ENCODE measurements at places on chromosomes 3 and 15.
A peak's percentile ranks its signal among the peaks of the same experiment; 100 is the strongest.

DNA sequence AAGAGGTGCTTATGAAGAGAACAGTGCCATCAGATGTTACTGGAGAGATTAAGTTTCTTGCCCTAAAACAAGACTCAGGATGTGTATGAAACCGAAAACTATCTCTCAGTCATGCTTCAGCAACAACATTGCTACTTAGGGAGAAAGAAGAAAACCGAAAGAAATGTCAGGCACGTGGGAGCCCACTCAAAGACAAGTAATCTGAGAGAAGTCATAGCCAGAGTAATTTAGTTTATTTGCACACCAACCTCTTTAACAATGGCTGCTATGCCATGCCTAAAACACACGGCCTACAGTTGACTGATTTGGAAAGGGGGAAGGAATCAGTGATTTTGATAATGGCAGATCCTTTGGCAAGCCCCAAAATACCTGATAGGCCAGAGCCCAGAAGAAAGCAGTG is 162.9 kb downstream of the TIGIT start:
- DNase-seq: no peak

DNA sequence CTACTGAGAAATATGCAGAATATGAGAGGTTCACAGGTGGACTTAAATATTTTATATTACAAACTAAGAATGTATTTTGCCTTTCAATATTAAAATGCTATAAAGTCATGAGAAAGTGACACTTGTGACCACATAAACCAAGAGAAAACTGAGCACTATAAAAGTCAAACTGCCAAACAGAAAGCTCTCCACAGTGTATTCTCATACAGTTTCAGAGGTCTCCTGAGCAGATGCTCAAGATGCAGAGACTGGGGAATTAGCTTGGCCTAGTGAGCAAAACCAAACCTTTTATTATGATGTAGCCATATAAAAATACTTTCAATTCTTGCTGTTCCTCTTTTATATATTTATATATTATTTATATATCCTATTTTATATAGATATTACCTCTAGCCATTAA is 227.8 kb downstream of the TBC1D5 start:
- no peak for DNase-seq

DNA sequence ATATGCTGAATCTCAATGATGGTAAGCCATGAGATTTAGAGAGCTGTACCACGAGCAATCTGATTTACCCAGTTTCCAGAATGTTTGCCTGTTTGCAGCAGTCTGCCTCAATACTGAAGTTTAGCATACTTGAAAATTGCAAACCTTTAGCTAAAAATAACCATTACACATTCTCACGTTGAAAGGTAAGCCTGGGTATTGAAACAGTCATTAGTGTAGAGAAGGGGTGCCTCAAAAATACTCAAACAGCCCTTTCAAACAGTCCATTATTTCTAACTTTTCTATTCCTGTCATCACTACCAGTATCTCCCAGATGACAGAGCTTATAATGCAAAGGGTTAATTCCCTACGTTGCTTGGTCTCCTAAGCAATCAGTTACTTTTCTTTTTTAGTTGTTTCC is 111.8 kb upstream of the MBNL1 start:
- DNase-seq: no peak

- no peak for DNase-seq
Observed at GRCh38 chr3:41104147-41104546, 95.2 kb upstream of the CTNNB1 start.

- DNase-seq: no peak
Observed at GRCh38 chr3:148379763-148380382, 317.8 kb upstream of the AGTR1 start.

- no peak for DNase-seq
Observed at GRCh38 chr3:184336547-184337398, 627 bp upstream of the FAM131A start.

GRCh38 chr15:68441045-68441743 is 9.2 kb upstream of the ITGA11 start:
- no peak for DNase-seq

GRCh38 chr3:168511428-168512014 is 415.8 kb upstream of the GOLIM4 start:
- DNase-seq: no peak

DNA sequence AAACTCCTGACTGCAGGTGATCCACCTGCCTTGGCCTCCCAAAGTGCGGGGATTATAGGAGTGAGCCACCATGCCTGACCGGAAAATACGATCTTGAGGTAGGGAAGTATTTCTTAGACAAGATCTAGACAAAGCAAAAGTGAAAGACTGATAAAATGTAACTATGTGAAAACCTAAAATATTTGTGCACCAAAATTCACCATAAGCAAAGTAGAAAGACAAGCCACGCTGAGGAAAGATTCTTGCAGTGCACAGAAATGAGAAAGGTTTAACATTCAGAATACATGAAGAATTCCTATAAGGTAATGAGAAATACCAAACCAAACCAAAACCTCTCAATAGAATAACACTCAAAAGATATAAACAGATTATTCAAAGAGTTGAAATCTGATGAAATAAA is 35.7 kb downstream of the SYNM start:
- no peak for DNase-seq

GRCh38 chr3:107710851-107711250 is 188.1 kb downstream of the BBX start:
- DNase-seq: no peak

GRCh38 chr3:195257454-195258448 is 13.2 kb downstream of the XXYLT1 start:
- no peak for DNase-seq

DNA sequence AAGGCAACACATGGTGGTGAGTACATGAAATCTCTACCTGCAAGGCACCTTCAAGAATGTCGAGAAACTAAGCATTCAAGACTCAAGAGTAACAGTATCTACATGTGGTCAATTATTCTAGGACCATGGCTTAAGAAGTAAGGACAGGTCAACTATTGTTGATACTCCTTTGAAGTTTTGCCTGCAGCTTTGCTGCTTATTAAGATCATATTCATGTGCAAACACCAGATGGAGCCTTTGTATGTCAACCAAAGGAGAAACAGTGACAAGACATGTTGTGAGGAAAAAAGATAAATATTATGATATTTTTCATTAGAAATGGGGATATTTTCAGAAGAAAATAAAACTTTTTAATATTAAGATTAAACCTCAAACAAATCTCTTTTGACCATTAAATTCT is 52.3 kb upstream of the FGF7 start:
- no peak for DNase-seq

GRCh38 chr15:57403017-57403416 is 26.7 kb downstream of the CGNL1 start:
- no peak for DNase-seq

DNA sequence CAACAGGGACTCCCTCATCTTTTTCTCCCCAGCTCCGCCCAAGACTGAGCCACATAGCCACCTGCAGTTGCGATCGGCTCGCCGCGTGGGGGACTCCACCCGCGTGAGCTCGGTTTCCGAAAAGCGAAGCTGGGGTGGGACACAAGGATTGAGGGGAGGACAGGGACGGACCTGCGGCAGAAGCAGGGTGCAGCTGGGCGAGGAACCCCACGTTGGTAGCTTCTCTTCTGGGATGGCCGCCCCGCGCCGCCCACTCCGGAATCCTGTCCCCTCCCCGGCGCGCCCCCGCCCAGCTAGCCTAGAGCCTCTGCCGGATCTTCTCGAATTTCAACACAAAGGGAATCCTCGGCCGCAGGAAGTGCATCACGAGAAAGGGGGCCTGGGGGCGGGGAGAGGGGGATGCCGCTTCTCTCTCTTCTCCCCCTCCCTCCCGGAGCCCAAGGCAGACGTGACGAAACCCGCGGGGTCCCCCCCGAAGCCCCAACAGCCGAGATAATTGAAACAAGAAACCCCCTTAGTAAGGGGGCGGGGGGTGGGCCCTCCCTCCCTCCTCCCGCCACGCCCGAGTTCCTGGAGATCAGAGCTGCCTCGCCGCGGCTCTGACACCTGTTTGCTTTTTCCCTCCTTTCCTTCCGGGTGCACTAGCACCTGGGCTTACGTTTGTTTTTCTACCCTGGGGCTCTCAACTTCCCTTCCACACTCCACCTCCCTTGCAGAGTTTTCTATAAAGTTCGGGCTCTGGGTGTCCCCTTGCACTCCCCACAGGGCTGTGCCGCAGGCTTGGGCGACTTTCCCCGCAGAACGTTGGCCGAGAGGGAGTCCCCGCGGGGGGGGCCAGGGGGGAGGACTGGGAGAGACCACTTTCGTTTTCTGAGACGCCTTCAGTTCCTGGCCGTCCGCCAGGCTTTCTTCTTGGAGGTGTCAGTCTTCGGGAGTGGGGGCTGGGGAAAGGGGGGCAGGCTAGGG is 1.3 kb upstream of the KCNH8 start:
- DNase-seq: peak; percentile 35

- no peak for DNase-seq
Observed at GRCh38 chr15:92963794-92964193, 63.7 kb downstream of the CHD2 start.

- DNase-seq: no peak
Observed at GRCh38 chr15:48888191-48888590, 10.3 kb downstream of the EID1 start.

- DNase-seq: no peak
Observed at GRCh38 chr15:29138260-29138659, 131.4 kb downstream of the NSMCE3 start.

DNA sequence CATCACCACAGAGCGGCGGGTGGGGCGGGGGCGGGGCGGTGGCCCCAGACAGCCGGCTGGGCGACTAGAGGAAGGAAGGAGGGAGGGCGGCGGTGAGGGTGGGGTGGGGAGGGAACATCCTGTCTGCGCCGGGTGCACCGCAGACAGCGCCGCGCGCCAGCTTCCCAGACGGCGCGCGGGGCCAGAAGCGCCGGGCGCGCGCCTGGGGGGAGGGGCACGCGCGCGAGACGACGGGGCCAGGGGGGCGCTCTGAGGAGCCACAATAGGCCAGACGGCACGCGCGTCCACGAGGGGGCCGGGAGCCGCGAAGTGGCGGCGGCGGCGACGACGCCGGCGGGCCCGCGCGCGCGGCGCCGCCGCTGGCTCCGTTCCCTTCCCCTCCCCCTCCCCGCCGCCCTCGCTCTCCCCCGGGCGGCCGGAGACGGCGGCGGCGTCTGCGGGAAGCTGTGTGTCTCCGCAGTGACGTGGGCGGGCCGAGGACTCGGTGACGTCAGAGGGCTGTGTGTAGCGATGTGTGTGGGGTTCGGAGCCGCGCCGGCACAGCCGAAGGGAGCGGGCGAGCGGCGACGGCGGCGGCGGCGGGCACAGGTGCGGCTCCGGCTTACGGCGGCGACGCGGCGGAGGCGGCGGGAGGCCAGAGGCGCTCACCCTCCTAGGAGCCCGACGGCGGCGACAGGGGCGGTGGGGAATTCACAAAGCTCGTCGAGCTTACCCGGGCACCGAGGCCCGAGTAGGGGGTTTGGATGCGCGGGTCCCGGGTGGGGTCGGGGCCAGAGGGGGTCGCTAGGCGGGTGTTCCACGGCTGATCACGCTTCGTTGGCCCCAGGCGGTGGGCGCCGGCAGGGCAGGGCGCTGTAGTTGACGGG is at the start of gene SKIL:
Gene SKIL (plus strand): TSS at position 540 of the 866 bp plus-strand sequence. CDS start 2,617 bp downstream, outside the sequence.
- DNase-seq: peak; percentile 98

- DNase-seq: no peak
Observed at GRCh38 chr15:61935493-61935892, 124.8 kb downstream of the VPS13C start.

DNA sequence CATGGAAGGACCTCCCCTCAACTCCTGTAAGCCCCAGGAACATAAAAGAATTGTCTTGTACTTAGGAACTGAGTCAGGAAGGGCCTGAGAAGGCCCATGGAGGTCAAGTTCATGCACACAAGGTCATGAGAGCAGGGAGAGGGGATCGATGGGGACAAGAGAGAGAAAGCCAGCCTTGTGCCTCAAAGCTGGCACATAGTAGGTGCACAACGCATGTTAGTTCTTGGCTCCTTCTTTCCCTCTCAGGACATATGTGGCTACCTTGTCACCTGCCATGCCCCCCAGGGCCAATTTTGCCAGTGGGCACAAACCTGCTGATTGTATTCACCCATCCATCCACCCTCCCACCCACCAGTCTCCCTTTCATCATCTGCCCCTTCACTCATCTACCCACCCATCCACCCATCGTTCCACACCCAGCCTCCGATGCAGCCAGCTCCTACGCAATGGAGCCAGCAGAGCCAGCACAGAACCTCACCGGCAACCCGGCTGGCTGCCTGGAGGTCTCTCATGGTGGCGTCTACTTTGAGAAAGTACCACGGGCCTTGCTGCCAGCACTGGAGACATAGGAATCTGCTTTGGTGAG is 52.4 kb upstream of the INSYN1 start:
- no peak for DNase-seq

DNA sequence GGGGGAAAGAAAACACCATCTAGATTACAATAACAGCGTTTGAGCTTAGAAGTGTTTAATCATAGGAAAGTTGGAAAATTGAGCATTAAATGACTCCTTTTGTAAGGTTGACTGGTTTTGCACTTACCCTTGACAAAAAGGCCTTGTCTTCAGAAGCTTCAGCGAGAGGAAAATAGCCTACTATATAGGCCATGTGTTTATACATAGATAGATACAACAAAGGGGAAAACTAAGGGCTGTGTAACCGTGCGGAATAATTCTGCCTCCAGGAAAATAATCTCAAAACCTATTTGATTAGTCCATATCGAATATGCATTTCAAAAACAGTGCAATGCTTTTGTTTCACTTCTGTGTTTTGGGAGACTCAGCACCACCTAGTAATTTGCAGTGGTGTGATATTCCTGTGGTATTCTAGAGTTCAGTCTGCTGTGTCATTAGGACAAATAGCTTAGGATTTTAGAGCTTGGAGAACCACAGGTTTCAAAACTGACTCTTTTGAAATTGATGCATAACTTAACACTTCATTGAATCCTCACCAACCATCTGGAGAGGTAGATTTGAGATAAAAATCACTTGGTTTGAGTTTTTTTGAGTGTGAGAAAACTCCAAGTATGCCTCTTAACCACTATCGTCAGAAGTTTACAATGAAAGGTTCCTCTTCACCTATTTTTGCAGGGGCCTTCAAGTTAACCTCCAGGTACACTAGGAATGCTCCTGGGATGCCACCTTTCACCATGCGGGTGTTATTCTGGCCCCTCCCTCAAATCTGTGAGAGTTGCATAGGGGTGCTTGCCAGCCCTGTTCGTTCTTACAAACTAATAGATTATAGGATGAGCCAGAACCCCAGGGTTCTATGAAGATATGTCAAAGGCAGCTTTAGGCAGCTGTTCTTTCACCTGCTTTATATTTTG is 1.9 kb downstream of the ARHGAP31 start:
- DNase-seq: no peak

- no peak for DNase-seq
Observed at GRCh38 chr15:68620721-68621527, 42.1 kb downstream of the CORO2B start.

DNA sequence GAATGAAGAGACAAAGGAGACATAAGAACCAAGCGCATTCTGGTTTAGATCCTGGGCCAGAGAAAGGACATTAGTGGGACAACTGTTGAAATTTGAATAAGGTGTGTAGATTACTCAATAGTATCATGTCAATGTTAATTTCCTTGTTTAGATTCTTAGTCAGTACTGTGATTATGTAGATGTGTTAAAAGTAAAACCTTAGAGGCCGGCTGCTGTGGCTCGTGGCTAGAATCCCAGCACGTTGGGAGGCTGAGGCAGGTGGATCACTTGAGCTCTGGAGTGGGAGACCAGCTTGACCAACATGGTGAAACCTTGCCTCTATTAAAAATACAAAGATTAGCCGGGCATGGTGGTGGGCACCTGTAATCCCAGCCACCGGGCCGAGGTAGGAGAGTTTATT is 26.7 kb downstream of the CYP8B1 start:
- DNase-seq: no peak

All from activated CD8-positive, alpha-beta memory T cell treated with anti-CD3 and anti-CD28 coated beads for 1 hour (primary cell).